NCI-H2081 (cell line): ENCODE measurements at places on chromosomes 13 and 19.

DNA sequence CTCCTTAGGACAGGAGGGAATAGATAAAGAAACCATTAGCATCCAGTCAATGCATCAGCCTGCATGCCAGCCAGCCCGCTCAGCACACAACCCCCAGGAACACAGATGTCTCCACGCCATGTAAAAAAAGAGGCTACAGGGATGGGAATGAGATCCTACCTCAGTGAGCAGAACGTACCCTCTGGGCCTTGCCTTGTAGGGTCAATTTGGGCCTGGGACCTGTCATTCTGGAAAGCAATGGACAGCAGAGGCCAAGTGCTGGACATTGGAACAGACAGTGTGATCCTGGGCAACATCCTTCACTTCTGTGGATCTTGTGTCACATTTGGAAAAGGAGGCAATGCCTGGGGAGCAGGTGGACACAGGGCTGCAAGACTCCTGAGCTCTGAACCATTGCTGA is 26.0 kb downstream of the VSTM2B start:
- no peak for DNase-seq

- no peak for DNase-seq
Observed at GRCh38 chr13:95552208-95552538, 347 bp upstream of the CLDN10 start.

DNA sequence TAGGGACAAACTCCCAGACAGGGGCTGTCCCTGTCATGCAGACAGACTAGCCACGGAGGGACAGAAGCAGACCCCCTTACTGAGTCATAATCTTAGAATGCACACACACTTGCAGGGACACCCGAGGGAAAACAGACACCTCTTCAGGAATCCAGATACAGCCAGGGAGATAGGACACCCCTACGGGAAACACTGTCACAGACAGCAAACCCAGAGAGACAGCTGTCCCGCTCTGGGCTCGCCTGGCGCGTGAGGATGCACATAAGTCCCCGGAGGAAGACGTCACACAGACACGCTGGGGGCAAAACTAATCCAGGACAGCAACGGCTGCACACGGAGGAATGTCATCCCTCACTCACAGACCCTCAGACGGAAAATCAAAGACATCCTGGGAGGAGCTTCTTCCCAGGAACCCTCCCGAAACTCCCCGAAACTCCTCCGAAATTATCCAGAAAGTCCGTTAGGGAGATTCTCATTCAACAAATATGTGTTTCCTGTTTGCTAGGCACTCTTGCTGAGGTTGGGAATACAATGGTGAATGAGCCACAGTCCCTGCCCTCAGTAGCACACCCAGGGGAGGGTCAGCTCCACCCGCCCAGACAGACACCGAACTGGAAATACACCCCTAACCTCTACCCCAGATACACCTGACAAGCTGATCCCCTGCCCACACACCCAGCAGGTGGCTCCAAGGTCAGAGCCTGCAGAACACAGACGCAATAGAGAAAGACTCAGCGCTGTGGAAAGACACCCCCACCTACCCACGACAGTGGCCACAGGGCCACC is 15.2 kb upstream of the TOMM40 start:
- DNase-seq: no peak

GRCh38 chr19:49855277-49855675 is 4.3 kb downstream of the PTOV1 start:
- no peak for DNase-seq

DNA sequence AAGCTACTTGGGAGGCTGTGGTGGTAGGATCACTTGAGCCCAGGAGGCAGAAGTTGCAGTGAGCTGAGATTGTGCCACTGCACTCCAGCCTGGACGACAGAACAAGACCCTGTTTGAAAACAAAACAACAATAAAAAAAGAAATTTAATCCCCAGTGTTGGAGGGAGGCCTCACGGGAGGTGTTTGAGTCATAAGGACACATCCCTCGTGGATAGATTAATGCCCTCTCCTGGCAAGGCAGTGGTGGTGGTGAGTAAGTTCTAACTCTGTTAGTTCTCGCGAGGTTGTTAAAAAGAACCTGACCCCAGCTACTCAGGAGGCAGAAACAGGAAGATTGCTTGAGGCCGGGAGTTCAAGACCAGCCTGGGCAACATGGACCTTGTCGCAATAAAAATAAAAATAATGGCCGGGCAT is 27.6 kb upstream of the SIN3B start:
- no peak for DNase-seq

DNA sequence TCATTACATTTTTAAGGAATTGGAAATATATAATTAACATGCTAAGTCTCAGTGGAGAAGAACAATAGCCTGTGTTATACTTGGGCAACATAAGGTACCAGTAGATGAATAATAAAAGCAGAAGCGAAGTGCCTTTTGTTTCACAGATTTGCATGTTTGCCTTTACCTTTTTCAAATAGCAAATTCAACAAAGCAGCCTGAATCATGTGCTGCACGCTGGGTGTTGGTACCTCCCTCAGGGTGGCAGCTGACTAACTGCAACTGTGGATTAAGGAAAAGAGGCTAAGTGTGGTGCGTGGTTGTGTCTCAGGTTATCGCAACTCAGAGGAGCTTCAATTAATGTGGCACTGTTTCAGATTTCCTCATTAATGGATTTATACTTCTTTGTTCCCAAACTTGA is 189.0 kb downstream of the LMO7 start:
- peak; percentile 63 for DNase-seq

DNA sequence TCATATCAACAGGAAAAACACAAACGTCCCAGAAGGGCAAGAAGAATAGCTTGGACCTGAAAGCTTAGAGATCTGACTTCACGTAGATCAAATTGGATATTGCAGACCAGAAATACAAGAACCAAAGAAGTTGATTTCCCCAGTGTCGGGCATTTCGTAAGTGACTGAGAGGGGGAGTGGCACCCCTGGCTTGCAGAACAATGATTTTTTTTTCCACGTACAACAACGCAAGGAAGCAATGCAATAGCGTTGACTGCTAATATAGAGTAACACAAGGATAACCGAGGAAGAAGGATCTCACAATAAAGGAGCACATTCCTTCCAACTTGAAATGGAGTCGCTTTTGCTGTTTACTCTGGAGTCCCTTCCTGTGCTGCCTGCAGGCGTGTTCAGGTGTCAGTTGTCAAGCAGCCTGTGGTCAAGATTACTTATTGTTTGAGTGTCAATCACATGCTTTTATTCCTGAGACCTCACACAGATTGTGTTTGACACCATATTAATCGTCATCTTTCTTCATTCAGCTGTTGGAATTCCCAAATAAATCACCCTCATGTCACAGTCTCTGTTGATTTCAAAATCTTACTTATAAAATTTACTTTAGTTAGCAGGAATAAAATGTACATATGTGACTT is 139.4 kb downstream of the FREM2 start:
- no peak for DNase-seq

- DNase-seq: no peak
Observed at GRCh38 chr19:2288818-2289713, 7.1 kb upstream of the PEAK3 start.

- DNase-seq: no peak
Observed at GRCh38 chr13:79830945-79831344, 350.0 kb downstream of the NDFIP2 start.

GRCh38 chr13:33976965-33977364 is 159.0 kb downstream of the RFC3 start:
- DNase-seq: no peak

DNA sequence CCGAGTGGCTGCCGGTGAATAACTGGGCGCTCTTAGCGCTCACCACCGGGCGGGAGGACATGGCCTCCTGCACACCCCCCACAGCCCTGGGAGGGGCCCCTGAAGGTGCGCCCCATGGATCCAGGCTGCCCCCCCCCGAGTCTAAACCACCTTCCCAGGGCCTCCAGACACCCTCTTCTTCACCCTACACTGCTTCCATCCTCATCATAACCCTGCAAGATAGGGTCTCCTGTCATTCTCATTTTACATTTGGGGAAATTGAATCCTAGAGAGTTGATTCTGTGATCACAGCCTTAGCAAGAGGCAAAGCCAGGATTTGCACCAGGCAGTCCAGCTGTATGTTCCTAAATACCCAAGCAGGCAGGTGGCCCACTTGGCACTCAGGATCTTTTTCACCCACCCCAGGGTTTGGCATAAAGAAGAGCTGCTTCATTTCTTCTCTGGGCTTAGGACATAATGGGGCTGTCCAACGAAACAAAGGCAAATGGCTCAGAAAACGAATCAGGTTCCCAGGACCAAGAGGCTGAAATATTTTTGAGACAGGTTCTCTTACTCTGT is 110.8 kb downstream of the PTPRS start:
- DNase-seq: no peak

DNA sequence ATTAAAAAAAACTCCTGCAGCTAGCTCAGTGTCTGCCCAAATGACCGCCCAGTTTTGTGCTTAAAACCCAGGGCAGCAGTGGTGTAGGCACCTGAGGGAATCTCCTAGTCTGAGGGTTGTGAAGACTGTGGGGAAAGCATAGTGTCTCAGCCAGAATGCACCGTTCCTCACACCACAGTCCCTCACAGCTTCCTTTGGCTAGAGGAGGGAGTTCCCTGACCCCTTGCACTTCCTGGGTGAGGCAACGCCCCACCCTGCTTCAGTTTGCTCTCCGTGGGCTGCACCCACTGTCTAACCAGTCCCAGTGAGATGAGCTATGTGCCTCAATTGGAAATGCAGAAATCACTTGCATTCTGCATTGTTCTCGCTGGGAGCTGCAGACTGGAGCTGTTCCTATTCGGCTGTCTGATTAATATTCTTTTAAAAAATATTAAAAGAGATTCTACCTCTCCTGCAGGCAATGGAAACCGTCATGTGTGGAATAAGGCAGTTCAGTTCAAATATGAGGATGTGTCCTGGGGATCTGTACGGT is 645.7 kb downstream of the FGF9 start:
- no peak for DNase-seq

DNA sequence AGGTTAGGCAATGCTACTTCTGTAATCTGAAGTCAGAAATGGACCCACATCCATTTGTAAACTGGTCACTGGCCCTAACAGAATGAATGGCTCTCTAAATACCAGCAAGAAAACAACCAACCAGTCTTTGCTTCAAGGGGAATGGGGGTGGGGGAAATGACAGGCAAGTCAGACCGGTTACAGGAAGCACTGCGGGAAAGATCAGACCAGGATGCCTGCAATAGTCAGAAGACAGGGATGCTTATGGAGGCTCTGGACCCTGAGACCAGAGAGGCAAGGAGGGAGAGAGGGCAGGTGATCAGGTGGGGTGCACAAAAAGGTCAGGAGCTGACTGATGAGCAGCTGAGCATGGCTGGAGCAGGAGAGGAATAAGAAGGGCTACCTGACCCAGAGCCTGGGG is 13.1 kb downstream of the MED26 start:
- DNase-seq: no peak

DNA sequence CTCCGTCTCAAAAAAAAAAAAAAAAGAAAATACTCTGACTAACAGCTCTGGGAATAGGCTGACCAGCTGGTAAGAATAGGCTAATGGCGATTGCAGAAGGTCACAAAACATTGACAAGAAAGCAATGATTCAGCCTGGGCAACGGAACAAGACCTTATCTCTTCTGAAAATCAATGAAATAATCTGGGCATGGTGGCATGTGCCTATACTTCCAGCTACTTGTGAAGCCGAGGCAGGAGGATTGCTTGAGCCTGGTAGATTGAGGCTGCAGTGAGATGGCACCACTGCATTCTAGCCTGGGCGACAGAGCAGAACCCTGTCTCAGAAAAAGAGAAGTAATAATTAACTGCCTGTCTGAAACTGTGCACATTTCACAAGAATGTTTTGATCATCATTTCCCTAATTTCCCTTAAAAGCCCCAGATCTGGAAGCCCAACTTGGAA is 18.8 kb upstream of the MTRF1 start:
- no peak for DNase-seq

GRCh38 chr19:7888145-7888825 is at the start of gene LRRC8E:
LRRC8E (plus strand) TSS chr19:7888510; CDS start chr19:7895604, 7,094 bp downstream.
- DNase-seq: no peak

DNA sequence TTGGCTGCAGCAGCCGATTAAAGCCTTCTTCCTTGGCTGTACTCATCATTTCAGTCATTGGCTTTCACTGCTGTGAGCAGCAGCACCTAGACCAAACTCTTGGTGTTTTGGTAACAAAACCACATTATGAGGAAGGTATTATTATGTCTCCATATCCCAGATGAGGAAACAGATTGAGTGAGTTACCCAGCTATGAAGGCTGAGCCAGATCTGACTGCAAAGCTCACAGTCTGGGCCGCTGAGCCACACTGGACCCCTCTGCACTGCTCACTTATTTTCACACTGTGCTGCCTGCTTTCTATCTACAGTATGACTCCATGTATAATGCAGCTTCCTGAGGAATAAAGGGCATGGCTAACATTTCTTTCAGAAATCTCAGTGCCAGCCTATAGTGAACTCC is 24.5 kb downstream of the CRYL1 start:
- DNase-seq: no peak

GRCh38 chr13:23921451-23921888 is 24.2 kb upstream of the C1QTNF9B start:
- DNase-seq: peak; percentile 17

DNA sequence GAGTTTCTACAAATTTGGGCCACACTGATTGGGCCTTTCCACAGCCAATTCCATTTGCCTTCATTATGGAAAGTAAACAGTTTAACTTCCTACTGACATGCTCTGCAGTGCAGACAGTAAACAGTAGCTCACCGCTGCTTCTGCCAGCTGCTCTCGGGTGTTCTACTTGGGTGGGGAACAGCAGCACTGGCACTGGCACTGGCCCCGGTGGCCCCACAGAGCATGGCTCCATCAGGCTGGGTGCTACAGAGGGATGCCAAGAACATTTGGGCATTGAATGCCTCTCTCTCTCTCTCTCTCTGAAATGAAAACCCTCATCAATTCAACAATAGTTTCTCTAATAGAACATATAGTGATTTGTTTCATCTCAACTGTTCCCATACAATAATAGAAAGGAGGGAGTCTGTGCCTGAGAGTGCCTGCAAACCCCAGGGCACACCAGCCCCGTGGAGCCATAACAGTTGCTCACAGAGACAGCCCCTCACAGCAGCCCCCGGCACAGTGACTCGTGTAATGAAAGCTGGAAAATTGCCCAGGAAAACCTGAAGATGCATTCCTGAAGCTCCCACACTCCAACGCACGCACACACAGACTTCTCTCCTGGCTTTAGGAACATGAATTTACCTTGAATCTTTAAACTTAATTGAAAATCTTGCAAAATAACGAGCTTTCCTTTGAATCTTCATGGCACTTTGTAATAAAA is 38.2 kb upstream of the GJB6 start:
- DNase-seq: no peak

GRCh38 chr19:3224346-3225168 is at the start of gene CELF5:
CELF5 (plus strand) TSS chr19:3224661; CDS start chr19:3224740, 79 bp downstream.
- DNase-seq: peak; percentile 27

GRCh38 chr13:76222511-76222910 is 586.4 kb downstream of the LMO7 start:
- no peak for DNase-seq
